Left ventricle myocardium superior (tissue), 1 donor: ENCODE measurements at places on chromosomes 5 and 9. TPM values are rescaled to one million over a fixed set of nuclear protein-coding genes. Genes with fewer than 3 reads are reported as not detected.
A peak's percentile ranks its signal among the peaks of the same experiment; 100 is the strongest.

- no peak for DNase-seq
Observed at GRCh38 chr5:61667525-61668218, 335.6 kb downstream of the ZSWIM6 start.

DNA sequence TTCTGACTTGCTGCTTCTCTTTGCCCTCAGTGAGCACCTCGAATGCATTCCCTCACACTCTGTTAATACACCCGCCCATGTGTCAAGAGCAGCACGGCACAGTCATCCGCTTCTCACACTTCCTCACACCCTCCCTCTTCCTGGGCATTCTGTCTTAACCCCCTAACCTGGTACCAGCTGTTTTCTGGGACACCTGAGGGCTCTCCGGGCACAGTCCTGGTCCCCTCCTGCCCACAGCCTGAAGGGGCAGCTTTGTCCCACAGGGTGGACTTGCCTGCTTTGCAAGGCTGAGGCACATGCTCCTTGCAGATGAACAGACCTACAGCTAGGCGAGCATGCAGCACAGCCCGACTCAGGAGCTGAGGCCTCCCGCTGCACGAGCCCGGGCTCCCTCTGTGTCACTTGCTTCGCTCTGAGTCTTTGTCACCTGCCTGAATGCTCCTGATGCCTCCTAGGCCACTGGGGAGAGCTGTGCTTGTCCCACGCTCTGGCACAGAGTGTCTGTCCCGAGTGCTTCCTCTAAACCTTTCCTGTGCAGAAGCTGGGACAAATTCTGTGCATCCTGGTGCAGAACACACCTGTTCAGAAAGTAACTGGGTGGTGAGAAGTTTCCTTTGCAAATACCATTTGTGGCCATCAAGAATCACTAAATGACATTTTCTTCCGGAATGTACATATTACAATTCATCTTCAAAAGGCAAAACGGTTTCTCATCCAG lies 47.8 kb downstream of the AHRR start:
- peak; percentile 6 for DNase-seq

GRCh38 chr9:14399756-14400657 lies 86.1 kb upstream of the NFIB start:
- DNase-seq = no peak

DNA sequence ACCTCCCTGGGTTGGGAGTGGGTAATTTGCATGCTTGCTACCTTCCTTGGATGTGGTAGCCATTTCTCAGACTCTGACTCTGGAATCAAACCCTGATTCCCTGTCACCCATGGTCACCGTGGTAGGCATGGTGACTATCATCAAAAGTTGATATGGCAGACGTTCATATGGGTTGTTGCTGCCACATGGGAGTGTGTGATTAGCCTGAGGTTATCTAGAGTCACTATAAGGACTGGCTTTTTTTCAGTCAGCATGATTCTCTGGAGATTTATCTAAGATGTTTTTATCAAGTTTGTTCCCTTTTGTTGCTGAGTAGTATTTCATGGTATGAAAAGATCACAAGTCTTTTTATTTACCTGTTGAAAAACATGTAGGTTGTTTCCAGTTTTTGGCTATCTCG lies 7.0 kb downstream of the RCL1 start:
- no peak for DNase-seq

DNA sequence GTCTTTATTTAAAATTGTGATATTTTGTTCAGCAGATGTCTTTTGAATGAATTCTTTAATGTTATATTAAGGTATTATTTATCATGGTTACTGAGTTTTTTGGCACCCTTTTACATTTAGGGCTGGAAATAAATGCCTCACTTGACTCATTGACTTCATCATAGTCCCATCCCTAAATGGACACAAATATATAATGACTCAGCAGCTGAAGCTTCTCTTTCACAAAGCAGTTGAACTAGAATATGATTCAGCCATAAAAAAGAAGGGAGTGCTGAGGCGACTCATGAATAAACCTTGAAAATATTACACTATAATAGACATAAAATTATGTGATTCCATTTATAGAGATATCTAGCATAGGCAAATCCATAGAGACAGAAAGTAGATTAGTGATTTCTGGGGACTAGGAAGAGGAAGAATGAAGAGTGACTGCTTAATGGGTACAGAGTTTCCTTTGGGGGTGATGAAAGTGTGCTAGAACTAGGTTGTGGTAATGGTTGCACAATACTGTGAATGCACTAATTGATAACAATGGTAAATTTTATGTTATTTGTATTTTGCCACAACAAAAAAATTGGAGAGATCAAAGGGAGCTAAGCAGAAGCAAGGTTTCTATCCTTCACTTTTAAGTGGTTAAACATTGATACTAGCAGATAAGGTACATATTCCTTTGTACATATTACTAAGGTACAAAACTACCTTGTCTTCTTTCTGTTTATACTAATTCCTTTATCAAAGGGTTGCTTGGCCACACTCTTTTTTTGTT lies 449.6 kb downstream of the NTRK2 start:
- no peak for DNase-seq

GRCh38 chr5:88396000-88396535 lies 127.4 kb upstream of the TMEM161B start:
- no peak for DNase-seq

GRCh38 chr9:125492719-125493118 lies 214.3 kb downstream of the MAPKAP1 start:
- DNase-seq = no peak

DNA sequence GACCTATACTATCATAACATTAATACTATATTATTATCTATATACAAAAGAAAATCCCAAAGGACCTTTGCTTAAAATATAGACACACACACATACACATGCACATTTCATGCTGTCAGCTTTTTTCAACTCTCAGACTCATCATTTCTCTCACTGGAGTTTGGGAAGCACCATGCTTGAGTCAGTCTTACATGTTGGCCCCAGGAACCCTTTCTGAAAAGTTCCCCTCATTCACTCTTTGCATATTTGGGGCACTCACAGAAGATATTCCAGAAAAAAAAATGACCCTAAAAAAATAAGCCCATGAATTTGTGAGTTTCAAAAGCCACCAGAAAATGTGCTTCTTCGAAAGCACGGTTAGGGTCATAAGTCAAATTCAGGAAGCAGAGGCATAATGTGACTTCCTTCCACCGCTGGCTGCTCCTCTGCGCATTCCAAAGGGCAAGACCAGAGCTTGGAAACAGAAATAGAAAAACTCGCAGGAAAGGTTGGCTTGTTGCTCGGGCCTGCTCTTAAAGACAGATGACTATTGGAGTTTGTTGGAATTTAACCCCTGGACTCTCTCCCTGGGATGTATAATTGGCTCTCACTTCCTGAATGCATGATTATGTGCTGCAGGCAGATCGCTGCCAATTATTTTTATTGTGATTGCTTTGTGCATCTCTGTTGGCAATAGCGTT lies 129.7 kb upstream of the IQGAP2 start:
- no peak for DNase-seq

GRCh38 chr5:112367400-112367799 lies 51.7 kb downstream of the EPB41L4A start:
- DNase-seq = no peak

- DNase-seq = no peak
Observed at GRCh38 chr5:50711280-50711679, 44.8 kb downstream of the PARP8 start.

DNA sequence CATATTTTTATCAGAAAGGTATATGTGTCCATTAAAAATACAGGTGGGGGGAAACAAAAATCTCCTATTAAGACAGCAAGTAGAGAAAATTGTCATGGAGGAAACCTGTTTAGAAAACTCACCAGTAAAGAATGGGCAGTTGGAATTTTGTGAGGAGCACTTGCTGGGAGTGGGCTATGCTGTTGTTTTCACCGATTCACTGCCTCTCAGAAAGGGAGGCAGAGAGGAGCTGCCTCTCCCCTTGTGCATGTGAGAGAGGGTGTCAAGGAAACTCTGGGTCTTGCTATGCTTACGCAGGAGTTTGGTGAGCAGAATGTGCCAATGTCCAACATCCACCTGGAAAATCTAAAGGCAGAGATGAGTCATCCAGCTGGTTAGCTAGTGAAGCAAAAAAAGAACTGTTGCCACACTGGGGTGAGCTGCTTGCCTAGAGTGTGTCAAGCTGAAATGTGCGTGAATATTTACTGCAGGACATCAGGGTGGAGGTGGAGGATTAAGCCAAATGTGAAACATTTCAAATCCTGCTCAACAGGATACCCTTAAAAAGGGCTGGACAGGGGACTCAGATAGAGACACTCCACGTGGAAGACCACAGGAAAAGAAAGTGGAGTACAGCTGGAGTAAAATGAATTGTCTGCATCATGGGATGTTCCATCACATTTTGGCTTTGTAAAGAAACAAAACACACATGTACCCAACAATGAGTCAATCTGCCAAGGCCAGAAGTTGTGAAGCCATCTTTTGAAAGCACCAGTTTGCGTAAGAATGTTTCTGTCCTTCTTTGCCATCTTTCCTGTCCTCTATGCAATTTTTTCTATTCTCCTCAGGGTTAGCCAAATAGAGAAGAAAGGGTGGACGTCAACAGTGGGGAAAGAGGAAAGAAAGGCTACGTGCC lies 449.7 kb upstream of the MPDZ start:
- no peak for DNase-seq

DNA sequence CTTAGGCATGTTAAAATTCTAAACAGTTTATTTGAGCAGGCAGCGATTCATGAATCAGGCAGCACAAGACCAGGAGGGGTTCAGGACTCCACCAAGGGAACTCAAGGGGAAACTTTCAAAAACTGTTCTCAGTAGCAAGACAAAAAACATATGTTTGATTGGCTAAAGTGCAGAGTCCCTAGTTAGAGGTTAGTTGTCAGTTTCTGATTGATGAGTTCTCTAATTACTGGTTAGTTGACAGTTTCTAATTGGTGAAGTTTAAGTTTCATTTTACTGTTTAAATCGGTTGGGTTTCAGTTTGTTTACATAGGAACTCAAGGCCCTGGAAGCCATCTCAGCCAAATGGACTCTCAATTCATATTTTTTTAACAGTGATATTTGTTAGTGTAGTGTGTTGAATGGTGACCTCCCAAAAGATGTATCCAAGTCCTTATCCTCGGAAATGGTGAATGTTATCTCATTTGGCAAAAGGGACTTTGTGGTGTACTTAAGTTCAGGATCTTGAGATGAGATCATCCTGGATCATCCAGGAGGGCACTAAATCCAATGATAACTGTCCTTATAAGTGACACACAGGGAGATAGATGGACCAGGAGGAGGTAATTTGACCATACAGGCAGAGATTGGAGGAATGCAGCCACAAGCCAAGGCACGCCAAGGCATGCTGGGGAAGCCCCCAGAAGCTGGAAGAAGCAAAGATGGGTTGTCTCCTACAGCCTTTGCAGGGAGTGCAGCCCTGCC lies 219.2 kb upstream of the RAI14 start:
- DNase-seq = no peak

- DNase-seq = no peak
Observed at GRCh38 chr9:106468431-106468830, 394.5 kb upstream of the ZNF462 start.

DNA sequence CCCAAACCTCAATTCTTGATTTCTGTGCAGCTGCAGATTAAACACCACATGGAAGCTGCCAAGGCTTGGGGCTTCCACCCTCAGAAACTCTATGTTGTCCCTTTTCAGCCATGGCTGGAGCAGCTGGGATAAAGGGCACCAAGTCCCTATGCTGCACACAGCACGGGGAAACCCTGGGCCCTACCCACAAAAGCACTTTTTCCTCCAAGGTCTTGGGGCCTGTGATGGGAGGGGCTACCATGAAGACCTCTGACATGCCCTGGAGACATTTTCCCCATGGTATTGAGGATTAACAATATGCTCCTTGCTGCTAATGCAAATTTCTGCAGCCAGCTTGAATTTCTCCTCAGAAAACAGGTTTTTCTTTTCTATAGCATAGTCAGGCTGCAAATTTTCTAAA lies 41.8 kb upstream of the CDH9 start:
- DNase-seq = no peak

DNA sequence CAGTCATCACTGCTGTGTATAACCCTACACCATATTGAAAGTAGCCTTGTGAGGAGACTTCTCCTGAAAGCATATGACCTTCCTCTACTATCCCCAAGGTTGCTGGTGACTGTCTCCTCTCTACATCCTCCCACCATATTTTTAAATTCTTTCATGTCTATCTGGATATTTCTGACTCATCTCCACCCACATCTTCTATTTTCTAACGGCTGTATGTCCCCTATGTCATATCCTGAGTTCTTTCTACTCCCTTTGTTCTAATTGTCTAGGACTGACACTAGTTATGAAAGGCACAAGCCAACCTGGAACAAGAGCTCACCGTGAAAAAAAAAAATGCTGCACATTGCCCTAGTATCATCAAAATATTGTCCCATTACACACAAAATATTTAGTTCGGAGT lies 218.3 kb upstream of the ZNF462 start:
- no peak for DNase-seq

- DNase-seq = no peak
Observed at GRCh38 chr9:84229191-84229590, 111.4 kb downstream of the SLC28A3 start.

- DNase-seq = no peak
Observed at GRCh38 chr5:40503439-40503838, 176.3 kb upstream of the PTGER4 start.

- no peak for DNase-seq
Observed at GRCh38 chr5:174086751-174087150, 41.2 kb downstream of the NSG2 start.

- DNase-seq = no peak
Observed at GRCh38 chr9:18675332-18675731, 201.4 kb downstream of the ADAMTSL1 start.

RANBP3L gene
- 0.50 TPM for total RNA-seq

ARL14EPL gene
- total RNA-seq = not detected

SPATA31C1 gene
- not detected for total RNA-seq

ELOVL7 gene
- 0.40 TPM for total RNA-seq

PHF24 gene
- total RNA-seq = 0.10 TPM
